ENCODE measurements at places on chromosomes 11 and 22. TPM values are rescaled to one million over a fixed set of nuclear protein-coding genes. Genes with fewer than 3 reads are reported as not detected.

GRCh38 chr11:118996926-118997626 is 862 bp upstream of the CENATAC start:
- peak overlapping the region; percentile 94 for H3K4me3 ChIP-seq
- peaks cover 13% of the 10 kb centered on the region for H3K4me1 ChIP-seq
- peak overlapping the region; percentile 90 for H3K27ac ChIP-seq
- H3K27me3 ChIP-seq, result no peaks in the 10 kb centered on the region
- H3K36me3 ChIP-seq, result peaks cover 24% of the 10 kb centered on the region

GRCh38 chr11:72743321-72744221 is 8.6 kb downstream of the ARAP1 start:
- H3K4me1 ChIP-seq, result peaks cover 63% of the 10 kb centered on the region
- no peak for DNase-seq
- H3K4me3 ChIP-seq, result no peak overlapping the region
- H3K27ac ChIP-seq, result peak overlapping the region; percentile 85

Gene FAM227A
- 0.98 TPM for total RNA-seq

Gene PHF21B
- total RNA-seq, result 0.12 TPM

Gene DERL3
- 3.8 TPM for total RNA-seq

DNA sequence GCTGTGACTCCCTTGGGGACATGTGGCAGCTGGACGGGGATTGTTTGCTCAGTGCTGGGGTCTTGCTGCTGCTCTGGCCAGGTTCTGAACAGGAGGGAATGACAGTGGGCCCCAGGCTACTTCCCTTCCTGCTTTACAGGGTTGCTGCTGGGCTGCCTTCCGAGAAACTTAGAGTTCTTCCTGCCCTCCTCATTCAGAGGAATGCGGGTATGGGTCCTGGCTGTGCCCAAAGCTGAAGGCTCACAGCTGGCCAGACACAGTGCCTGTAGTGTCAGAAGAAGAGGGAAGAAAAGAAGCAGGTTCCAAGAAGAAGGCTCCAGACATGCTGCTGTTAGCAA is 108.3 kb upstream of the PARVA start:
- H3K36me3 ChIP-seq, result peaks cover 6% of the 10 kb centered on the region
- DNase-seq, result no peak

Gene APOC3
- not detected for total RNA-seq

GRCh38 chr22:21611210-21611977 is 18.4 kb downstream of the YDJC start:
- no peak overlapping the region for H3K27ac ChIP-seq
- no peak for DNase-seq
- no peaks in the 10 kb centered on the region for H3K27me3 ChIP-seq
- H3K4me1 ChIP-seq, result no peaks in the 10 kb centered on the region
- H3K4me3 ChIP-seq, result no peak overlapping the region

DNA sequence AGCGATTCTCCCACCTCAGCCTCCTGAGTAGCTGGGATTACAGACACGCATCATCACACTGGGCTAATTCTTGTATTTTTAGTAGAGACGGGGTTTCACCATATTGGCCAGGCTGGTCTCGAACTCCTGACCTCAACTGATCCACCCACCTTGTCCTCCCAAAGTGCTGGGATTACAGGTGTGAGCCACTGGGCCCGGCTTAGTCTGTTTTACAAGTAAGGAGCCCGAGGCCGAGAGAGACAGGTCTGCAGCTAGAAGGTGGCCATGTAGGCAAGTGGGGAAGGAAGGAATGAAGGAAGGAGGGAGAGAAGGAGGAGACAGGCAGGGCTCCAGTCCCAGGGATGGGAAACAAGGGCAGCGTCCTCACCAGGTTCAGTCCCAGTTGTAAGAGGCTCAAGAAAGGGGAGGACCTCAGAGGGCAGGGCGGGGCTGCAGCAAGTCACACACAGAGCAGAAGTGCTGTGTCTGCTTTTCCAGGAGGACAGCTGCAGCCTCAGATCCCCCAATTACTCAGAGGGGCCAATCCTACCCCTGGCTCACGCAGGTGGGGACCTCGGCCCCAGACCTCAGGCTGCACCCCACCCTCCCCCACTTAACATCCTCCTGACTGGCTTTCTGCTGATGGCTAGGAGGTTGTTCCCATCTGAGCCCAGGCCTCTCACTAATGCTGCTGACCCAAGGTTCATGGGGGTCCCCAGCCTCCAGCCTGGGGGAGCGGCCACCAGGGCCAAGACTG is 53.8 kb upstream of the PRR5 start:
- no peak overlapping the region for H3K27ac ChIP-seq
- H3K36me3 ChIP-seq, result no peaks in the 10 kb centered on the region
- H3K27me3 ChIP-seq, result no peaks in the 10 kb centered on the region
- DNase-seq, result peak; percentile 57
- peaks cover 3% of the 10 kb centered on the region for H3K4me1 ChIP-seq

- H3K27me3 ChIP-seq, result no peaks in the 10 kb centered on the region
- H3K27ac ChIP-seq, result peak overlapping the region; percentile 55
- DNase-seq, result no peak
- peaks cover 32% of the 10 kb centered on the region for H3K4me1 ChIP-seq
- no peak overlapping the region for H3K4me3 ChIP-seq
- peaks cover 20% of the 10 kb centered on the region for H3K36me3 ChIP-seq
Measured at GRCh38 chr22:41106122-41106968, 14.0 kb downstream of the EP300 start.

GRCh38 chr11:111305162-111305802 is 6.9 kb downstream of the POU2AF3 start:
- peaks cover 5% of the 10 kb centered on the region for H3K4me1 ChIP-seq
- no peak overlapping the region for H3K27ac ChIP-seq
- no peaks in the 10 kb centered on the region for H3K27me3 ChIP-seq
- DNase-seq, result no peak
- peak overlapping the region; percentile 21 for H3K4me3 ChIP-seq
- H3K36me3 ChIP-seq, result no peaks in the 10 kb centered on the region

Gene MMP8
- total RNA-seq, result not detected

- no peaks in the 10 kb centered on the region for H3K4me1 ChIP-seq
- H3K36me3 ChIP-seq, result no peaks in the 10 kb centered on the region
- no peak for DNase-seq
- H3K27me3 ChIP-seq, result no peaks in the 10 kb centered on the region
- H3K4me3 ChIP-seq, result no peak overlapping the region
- no peak overlapping the region for H3K27ac ChIP-seq
Measured at GRCh38 chr22:36056980-36057379, 28.4 kb upstream of the RBFOX2 start.

DNA sequence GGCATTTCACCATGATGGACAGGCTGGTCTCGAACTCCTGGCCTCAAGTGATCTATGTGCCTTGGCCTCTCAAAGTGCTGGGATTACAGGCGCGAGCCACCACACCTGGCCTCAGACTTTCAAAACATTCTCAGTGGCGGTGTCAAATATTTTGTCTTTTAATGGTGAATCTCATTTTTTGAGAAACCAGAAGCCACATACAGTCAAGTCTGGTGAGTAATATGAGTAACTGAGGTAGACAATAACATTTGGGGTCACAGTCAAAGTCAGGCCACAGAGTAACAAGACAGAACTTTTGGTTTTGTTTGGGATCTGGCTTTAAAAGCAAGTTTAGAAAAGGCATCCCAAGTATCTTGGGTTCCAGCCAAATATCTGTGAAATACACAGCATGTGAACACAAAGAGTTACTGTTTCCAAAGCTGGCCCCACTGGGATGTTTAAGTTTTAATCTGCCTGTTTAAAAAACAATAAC is 5.6 kb upstream of the TMA7B start:
- no peak for DNase-seq
- H3K4me1 ChIP-seq, result peaks cover 9% of the 10 kb centered on the region
- H3K36me3 ChIP-seq, result no peaks in the 10 kb centered on the region
- peak overlapping the region; percentile 3 for H3K27ac ChIP-seq
- no peak overlapping the region for H3K4me3 ChIP-seq
- H3K27me3 ChIP-seq, result peaks cover 49% of the 10 kb centered on the region

DNA sequence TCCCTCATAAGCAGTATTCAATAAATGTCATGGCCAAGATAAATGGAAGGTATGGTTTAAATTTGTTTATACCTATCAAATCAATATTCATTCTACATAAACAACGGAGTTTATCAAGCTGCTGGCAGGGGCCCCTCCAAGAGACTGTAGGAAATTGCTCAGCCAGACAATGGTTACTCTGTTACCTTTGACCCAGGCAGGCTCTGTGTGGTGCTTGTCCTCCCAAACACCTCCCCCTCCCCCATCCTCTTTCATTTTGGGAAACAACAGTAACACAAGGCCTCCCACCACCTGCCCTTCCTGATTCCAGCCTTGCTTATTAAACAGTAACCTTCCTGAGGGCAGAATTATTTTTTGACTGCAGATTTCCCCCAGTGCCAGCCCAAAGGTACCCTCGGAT is 10.5 kb upstream of the ZBTB16 start:
- no peaks in the 10 kb centered on the region for H3K36me3 ChIP-seq
- H3K27me3 ChIP-seq, result no peaks in the 10 kb centered on the region
- no peaks in the 10 kb centered on the region for H3K4me1 ChIP-seq
- H3K27ac ChIP-seq, result no peak overlapping the region
- H3K4me3 ChIP-seq, result no peak overlapping the region
- DNase-seq, result no peak

GRCh38 chr11:65884716-65885092 is 3.6 kb downstream of the FIBP start:
- peak; percentile 90 for DNase-seq
- no peak overlapping the region for H3K27ac ChIP-seq
- no peak overlapping the region for H3K4me3 ChIP-seq
- H3K27me3 ChIP-seq, result no peaks in the 10 kb centered on the region
- H3K4me1 ChIP-seq, result peaks cover 20% of the 10 kb centered on the region

Gene MS4A1
- 1.3 TPM for total RNA-seq

All from upper lobe of right lung (tissue), 1 donor.